Stimulated activated CD4-positive, alpha-beta T cell treated with anti-CD3 and anti-CD28 coated beads, TNF-alpha, amount 100 ng/mL, for 48 hours (primary cell): ENCODE measurements at places on chromosomes 5 and 9.

DNA sequence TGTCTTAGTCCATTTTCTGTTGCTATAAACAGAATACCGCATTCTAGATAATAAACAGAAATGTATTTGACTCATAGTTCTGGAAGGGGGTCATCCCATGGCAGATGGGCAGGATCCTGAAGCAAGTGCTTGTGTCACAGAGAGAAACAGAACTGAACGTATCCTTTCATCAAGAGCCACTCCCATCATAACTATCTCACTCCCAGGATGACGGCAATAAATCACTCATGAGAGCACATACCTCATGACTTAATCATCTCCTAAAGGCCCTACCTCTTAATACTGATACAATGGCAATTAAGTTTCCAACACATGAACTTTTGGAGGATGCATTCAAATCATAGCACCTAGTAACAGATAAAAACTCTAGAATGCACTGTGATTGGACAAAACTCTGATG lies 142.9 kb downstream of the CAMK4 start:
- no peak for DNase-seq

DNA sequence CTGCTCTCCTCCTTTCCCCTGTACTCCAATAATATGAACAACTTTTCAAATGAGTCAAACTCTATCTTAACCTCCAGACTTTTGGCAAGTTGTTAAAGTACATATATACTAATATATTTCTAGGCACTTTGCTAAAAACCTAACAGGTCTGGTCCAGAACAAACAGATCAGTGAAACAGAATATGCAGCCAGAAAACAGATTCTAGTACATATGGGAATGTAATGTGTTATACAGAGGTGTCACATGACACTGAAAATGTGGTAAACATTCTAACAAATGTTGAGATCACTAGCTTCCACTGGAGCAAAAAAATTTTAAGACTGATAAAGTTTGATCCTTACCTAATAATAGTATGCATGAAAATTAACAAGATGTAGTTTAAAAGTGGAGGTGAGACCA lies 136.9 kb downstream of the OR2K2 start:
- DNase-seq = no peak

- no peak for DNase-seq
Measured at GRCh38 chr9:34127035-34127948, 794 bp upstream of the DCAF12 start.

DNA sequence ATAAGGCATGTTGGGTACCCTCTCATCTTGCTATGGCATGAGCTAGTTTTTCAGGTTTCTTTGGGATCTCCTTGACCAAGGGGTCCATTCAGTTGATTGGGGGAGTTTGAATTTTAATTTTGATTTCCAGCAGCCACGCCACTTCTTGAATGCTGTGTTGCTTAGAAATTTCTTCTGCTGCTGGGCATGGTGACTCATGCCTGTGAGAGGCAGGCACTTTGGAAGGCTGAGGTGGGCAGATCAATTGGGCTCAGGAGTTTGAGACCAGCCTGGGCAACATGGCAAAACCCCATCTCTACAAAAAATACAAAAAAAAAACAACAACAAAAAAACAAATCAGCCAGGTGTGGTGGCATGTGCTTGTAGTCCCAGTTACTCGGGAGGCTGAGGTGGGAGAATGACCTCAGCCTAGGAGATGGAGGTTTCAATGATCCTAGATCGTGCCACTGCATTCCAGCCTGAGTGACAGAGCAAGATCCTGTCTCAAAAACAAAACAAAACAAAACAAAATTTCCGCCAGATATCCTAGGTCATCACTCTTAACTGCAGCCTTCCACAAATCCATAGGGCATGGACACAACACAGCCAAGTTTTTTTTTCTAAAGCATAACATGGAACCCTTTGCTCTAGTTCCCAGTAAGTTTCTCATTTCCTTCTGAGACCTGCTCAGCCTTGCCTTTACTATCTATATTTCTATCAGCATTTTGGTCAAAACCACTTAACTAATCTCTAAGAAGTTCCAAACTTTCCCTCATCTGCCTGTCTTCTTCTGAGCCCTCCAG lies 17.7 kb downstream of the TMC1 start:
- DNase-seq = no peak

DNA sequence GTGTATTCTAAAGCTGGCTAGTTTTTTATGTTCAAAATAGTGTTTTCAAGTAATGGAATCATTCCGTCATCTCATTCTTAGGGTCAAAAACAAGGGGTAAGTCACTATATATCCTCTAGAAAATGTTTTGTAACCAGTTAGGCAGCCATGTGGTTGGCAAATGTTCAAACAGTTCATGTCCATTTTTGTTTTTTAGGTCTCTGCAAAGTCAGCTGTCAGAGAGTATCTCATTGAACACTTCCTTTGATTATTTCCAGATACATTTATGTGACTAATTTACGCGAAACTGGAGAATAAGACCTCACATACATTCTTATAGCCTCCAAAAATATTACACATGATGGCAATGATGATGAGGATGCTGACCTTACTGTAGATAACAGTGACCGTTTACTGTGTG lies 50.4 kb downstream of the TRIO start:
- DNase-seq = no peak

- peak; percentile 35 for DNase-seq
Measured at GRCh38 chr9:75027187-75028107, 646 bp downstream of the CARNMT1 start.

GRCh38 chr5:155017610-155018009 lies 4.1 kb downstream of the KIF4B start:
- DNase-seq = no peak

DNA sequence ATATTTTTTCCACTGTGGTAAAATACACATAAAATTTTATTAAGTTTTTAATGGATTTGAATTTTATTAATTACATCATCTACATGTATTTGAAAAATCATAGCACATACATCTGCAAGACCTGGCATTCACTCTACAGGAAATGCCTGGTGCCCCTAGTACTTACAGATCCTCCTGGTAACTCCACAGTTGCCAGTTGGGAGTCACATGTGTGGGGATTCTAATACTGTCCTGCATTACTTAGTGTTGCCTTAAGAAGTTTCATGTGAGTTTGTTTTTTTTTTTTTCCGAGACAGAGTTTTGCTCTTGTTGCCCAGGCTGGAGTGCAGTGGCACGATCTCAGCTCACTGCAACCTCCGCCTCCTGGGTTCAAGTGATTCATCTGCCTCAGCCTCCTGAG lies 18.1 kb downstream of the KDM3B start:
- no peak for DNase-seq

GRCh38 chr9:108663422-108663821 lies 192.4 kb downstream of the ACTL7B start:
- no peak for DNase-seq

DNA sequence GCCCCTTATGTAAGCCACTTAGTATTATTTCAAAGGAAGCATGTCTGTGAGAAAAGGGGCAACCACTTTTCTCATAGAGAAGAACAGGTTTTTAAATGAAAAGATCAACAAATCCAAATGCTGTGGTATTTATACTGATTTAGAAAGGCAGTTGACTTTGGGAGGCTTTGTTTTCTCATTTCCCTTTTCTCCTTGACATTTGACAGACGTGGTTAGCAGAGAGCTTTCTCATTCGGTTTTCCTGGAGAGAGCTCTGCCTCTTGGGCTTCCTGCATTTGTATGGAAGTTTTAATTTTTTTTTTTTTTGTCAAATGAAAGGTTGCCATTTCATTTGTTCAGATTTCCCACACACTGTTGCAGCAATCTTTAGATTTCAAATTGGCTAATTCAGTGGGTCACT lies 62.5 kb downstream of the EXOSC2 start:
- no peak for DNase-seq

DNA sequence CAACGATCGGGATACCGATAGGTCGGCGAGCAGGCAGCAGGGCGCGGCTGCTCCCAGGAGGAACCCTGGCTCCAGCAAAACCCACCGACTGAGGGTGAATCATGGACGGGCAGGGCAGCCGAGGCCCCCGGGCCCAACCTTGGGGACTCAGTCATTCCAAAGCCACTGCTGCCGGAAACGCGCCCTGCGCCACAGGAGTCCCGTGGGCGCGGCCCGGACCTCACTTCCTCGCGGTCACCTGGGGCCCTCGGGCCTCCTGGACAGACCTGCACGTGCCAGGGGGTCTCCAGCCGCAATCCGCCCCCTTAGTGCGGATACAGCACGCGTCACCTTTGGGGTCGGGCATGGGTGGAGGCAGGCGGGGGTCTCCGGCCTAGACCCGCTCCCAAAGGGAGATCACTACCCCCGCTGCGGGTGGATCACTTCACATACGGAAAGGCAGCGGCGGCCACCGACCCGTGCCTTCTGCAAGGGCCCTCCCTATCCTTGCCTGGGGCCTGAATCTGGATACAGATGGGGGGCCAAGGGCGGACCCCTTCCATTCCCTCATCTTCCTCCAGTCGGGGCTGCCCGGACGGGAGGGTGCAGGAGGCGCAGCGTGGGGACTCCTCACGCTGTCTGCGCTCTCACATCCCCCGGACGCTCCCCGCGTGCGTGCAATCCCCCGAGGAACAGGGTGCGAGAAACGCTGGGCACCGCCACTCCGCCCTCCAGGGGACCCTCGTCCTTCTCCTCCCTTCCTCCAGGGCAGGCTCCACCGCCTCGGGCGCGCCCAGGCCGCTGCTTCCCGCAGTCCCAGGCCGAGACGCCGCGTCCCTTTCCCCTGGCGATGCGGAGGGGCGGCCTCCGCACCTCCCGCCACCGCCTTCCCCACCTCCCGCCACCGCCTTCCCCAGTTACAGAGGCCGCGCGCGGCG lies 586 bp downstream of the TXN start:
- peak; percentile 35 for DNase-seq

DNA sequence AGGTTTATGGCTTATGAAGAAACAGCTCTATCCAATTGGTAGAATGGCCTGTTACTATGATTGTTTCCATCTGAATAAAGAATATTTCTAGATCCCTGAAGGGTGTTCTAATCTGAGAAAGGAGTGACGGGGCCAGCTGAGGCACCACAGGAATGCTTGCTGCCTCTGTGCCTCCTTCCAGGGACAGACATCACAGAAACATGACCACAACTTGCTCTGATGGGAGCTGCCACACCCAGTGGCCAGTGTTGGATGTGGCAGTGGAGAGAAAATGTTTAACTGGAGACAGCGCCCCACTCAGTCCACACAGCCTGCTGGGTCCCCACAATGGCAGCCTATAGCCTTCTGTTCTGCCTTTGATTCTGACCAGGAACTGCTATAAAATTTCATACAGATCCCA lies 38.6 kb upstream of the TESK1 start:
- DNase-seq = no peak

GRCh38 chr5:12277504-12278192 lies 373.4 kb upstream of the CTNND2 start:
- DNase-seq = no peak

- no peak for DNase-seq
Measured at GRCh38 chr5:92421942-92422341, 1038.8 kb upstream of the ARRDC3 start.

DNA sequence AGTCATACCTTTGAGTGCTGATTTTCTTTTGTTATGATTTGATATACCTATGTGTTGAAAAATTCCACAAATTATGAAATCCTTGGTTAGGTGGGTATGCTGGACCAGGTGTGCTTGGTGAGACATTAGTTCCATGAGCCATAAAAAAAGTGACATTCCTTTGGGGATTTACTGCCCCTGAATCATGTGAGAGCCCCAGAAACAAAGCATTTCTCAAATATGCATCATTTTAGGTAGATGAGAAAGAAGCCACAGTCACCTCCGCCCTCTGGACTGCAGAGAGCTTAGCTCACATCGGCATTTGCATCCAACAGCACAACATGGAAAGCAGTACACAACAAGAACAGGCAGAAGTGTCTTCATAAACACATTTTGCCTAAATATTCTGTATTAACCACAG lies 55.3 kb downstream of the DAP start:
- no peak for DNase-seq

- no peak for DNase-seq
Measured at GRCh38 chr5:96083361-96083881, 121.8 kb upstream of the ELL2 start.

DNA sequence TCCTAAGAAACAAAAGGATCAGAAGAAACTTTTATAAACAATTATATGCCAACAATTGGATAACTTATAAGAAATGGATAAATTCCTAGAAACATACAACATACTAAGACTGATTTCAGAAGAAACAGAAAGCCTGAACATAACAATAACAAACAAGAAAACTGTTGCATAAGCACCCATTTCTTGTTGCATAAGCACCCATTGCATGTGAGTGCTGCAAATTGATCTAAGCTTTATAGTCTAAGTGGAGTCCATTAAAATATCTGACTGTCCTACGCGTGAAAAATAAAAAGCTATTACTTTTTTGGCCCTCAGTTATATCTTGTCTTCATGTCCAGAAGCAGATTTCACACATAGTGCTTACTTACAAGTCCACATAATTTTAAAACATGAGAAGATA lies 19.3 kb downstream of the TYRP1 start:
- no peak for DNase-seq

DNA sequence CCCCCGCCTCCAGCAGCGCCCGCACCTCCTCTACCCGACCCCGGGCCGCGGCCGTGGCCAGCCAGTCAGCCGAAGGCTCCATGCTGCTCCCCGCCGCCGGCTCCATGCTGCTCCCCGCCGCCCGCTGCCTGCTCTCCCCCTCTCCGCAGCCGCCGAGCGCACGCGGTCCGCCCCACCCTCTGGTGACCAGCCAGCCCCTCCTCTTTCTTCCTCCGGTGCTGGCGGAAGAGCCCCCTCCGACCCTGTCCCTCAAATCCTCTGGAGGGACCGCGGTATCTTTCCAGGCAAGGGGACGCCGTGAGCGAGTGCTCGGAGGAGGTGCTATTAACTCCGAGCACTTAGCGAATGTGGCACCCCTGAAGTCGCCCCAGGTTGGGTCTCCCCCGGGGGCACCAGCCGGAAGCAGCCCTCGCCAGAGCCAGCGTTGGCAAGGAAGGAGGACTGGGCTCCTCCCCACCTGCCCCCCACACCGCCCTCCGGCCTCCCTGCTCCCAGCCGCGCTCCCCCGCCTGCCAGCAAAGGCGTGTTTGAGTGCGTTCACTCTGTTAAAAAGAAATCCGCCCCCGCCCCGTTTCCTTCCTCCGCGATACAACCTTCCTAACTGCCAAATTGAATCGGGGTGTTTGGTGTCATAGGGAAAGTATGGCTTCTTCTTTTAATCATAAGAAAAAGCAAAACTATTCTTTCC lies 19.3 kb downstream of the CDKN2A start:
- no peak for DNase-seq

GRCh38 chr9:138071731-138072130 lies 194.1 kb downstream of the CACNA1B start:
- no peak for DNase-seq

GRCh38 chr5:1722877-1723276 lies 76.8 kb downstream of the MRPL36 start:
- no peak for DNase-seq

DNA sequence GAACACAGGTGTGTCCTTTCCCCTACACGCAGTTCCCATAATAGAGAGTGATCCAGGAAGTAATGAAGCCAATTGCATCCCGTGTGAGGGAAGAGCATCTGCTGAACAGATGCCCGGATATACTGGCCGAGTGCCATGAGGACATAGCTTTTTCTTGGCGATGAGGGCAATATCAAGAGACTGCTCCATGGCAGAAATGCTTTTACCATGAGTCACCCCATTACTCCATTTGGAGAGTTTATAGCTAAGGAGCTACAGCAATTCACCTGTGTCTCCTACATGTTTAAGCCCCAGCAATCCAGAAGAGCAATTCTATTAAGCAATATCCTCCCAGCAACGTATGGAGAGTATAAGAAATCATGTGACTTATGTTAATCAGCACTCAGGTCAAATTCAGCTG lies 222.0 kb upstream of the KLF4 start:
- no peak for DNase-seq
